ENCODE measurements at places on chromosomes 6 and 20. TPM values are rescaled to one million over a fixed set of nuclear protein-coding genes. Genes with fewer than 3 reads are reported as not detected.

DNA sequence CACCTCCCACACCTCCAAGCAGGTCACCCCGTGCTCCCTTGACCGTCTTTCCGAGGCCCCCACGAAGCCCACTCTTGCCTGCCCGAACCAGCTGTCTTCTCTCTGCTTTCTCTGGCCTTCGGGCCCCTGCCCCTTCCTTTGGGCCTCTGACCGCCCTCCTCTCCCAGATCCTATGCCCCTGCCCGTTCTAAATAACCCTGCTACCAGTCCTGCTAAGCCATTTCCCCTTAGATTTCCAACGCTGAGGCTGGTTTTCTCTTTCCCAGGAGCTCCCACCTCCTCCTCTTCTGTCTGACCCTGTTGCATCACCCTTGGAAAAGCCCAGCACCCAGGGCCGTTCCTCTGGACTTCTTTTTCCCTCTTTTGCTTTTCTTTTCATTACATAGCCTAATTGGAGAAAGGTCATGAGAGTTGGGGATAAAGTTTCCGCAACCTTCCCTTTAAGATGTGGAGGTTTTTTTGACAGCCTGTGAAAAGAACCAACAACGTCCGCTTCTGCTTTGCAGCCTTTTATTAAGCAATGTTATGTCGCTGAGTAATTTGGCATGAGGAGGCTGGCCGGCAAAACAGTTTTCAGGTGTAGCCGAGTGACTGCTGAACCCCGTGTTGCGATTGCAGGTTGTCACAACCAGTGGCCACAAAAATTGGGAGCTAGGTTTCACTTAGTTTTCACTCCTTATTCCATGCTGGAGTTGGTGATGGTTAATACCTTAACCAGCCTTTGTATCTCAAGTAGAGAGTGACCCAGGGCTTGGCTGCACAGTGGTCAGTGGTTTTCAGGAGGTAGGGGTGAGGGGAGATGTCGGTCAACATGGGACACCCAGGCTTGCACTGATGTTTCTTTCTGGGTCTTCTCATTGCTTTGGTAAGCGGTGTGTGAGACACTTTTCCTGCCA is 970 bp downstream of the BLTP3A start:
- peak; percentile 37 for ATAC-seq

GRCh38 chr6:26086211-26086610 is 1.0 kb upstream of the HFE start:
- ATAC-seq = no peak

Gene MATN4
- total RNA-seq = 0.16 TPM

Gene GJA10
- total RNA-seq = not detected

Gene ARFGEF3
- total RNA-seq = 1.2 TPM

Gene QKI
- 39.6 TPM for total RNA-seq

DNA sequence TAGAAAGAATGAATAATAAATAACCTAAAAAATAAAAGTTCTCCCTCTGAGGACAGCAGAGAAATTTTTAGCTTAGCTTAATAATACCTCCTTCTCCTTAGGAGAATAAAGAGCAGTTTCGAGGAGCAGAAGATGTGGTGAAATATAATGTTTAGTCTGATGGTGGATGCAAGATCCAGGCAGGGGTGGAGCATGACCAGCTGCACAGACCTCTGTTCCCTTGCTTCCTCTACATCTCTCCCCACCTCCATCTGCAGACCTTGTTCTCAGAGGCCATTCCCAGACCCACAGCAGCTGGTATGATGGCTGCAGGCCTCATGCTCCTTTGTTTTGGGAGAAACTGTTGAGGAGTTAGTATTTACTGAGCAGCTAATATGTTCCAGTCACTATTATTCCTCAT is 1.5 kb downstream of the BTN3A2 start:
- ATAC-seq = no peak

DNA sequence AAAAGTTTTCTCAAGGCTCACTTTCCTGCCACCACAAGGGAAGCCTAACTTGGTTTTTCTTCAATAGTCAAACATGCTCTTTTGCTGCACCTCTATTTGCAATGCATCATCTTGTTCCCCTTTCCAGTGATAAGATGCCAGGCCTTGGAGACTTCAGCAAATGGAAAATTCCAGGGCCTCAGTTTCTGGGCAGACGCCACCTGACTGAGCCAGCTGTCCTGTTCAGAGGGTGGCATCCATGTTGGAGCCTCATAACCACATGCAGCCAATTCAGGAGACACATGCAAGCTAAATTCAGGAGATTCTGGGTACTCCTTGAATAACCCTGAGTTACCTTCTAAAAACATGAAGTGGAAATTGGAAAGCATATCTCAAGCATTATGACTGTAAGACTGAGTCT is 285.6 kb upstream of the RNF24 start:
- ATAC-seq = no peak

Gene ETV7
- 2.1 TPM for total RNA-seq

DNA sequence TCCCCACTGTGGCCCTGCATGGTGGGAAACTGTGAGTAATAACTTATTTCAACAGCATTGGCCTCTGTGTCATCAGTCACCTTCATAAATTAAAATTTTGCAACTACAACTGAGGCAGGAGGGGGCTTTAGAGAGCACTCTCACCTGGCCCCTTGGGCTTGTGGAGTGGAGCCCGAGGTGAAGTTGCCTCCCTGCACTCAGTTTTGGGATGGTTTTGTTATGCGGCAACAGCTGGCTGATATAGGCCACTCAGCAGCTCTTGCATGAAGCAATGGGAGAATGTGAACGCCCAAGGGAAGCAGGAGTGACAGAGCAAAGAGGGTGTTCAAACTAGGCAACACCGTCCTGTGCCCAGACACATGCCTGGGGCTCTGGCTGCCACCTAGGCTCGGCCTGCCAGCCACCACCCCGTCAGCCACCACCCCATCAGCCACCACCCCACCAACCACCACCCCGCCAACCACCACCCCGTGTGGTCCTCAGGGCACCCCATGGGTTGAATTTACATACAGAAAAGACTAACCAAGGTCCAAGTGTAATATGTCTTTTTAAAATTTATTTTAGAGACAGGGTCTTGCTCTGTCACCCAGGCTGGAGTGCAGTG is 4.3 kb upstream of the GFRA4 start:
- ATAC-seq = no peak

- ATAC-seq = no peak
Measured at GRCh38 chr6:41823178-41823577, 35.7 kb downstream of the TOMM6 start.

Gene PTK6
- 92.7 TPM for total RNA-seq

GRCh38 chr6:139364302-139364981 is 10.0 kb downstream of the CITED2 start:
- ATAC-seq = peak; percentile 60

DNA sequence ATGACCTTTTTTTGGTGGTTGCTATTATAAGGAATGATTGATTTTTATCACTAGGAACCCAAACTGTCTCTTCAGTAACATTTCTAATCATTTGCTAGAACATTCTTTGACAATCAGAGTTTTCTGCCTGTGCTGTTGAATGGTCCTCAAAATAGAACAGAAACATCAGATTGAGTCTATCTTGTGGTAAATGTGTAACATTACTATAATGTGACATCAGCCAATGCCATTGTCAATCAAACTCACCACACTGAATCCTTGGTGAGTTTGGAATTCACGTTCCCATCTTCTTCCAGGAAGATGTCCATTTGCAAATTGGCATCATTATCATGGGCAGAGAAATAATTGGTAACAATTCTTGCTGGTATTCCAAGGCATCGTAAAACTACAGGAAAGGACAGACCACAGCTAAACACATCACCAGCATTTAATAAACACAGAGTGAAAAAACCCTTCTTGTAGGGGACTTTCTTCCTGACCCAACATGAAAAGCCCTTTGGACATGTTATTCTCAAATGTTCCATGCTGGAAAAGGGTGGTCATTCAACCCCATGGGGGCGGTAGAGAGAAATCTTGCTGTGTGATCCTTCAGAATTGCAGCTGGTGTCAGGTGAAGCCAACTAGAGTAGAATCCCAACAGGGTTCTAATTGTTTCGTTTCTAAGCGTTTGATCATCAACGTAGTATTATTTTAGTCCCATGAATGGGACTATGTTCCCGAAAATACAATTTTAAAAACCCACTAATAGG is 98.5 kb downstream of the F13A1 start:
- ATAC-seq = no peak

Gene EEF1A2
- 0.76 TPM for total RNA-seq

Gene SYCP2L
- not detected for total RNA-seq

DNA sequence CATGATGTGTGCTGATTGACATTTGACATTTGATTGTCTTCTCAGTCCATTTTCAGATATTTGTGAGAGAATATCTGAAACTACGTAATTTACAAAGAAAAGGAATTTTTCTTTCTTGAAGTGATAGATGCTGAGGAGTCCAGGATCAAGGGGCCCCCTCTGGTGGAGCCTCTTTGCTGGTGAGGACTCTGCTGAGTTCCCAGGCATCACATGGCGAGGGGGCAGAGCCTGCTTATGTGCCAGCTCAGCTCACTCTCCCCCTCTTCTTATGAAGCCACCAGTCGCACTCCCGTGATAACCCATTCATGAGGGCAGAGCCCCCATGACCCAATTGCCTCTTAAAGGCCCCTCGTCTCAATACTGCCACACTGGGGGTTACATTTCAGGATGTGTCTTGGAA is 91.3 kb downstream of the RPP40 start:
- ATAC-seq = no peak

GRCh38 chr6:83781506-83781905 is 71.7 kb upstream of the RIPPLY2 start:
- ATAC-seq = no peak

GRCh38 chr6:90545448-90545847 is 41.4 kb downstream of the MAP3K7 start:
- no peak for ATAC-seq

- ATAC-seq = peak; percentile 97
Measured at GRCh38 chr20:36808317-36809257, 35.0 kb upstream of the DSN1 start.

GRCh38 chr20:25247000-25247517 is 826 bp upstream of the PYGB start:
- ATAC-seq = peak; percentile 43

DNA sequence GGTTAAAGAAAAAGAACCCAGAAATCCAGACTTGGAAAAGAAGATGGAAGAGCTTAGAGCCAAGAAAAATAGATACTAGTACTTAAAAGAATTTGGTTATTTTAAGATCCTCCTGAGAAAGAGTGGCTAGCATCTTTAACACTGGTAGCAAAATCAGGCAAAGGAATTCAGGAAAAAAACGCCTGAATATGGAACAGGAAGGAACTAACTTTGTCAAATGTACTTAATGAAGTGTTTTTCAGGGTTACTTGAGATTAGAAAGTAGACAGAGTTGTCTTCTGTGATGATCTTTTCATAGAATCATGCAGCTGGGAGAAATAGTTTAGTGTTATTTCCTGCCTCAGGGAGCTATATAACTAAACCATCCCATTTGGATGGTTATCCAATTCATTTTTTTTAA is 50.8 kb upstream of the SASH1 start:
- no peak for ATAC-seq

- peak; percentile 79 for ATAC-seq
Measured at GRCh38 chr6:134911547-134911946, 38.4 kb downstream of the ALDH8A1 start.

GRCh38 chr20:38108986-38109541 is 56.0 kb downstream of the TGM2 start:
- no peak for ATAC-seq

GRCh38 chr20:57473246-57474048 is 51.5 kb downstream of the CTCFL start:
- ATAC-seq = peak; percentile 47

DNA sequence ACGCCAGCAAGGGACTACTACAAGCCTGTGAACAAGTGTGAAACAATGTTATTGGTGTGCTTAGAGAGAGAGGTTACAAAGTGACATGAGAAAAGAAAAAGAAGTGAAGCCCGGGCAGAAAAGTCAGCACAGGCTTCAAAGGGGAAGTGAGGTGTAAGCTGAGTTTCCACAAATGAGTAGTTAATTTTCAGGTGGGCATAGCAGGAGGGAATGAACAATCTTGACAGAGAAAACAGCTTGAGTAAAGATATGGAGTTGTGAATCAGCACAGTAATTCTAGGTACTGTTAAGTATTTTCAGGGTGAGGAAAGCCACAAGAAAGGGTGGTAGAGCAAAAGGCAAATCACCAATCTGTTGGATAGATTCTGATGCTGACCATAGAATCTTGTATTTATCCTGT is 4.3 kb downstream of the KCNQ5 start:
- ATAC-seq = no peak

Gene TMEM181
- 12.9 TPM for total RNA-seq

DNA sequence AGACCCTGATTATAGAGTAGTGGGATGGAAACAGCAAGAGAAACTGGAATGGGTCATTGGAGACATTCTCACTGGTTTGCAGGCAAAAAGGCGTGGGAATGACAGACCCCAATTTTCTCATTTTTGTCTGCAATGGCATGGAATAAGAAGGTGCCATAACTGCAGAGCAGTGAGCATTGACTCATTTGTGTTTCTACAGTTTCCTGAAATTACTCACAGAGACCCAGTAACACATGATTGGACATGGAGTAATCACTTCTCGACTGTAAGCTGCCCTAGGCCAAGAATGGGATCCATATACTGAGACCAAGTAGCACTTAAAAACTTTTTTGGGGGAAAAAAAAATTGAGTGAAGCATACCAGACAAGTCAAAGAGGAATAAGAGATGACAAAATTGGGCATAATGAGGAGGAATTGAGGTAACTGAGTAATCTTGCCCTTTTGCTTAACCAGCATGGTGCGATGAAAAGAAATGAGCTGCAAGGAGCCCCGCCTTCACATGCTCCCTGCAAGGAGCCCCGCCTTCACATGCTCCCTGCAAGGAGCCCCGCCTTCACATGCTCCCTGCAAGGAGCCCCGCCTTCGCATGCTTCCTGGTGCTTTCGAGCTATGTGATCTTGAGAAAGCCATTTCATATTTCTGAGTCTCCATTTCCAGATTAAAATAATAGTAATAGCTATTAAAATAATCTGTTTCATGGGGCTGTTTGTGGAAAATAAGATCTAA is 44.1 kb downstream of the NHSL1 start:
- ATAC-seq = peak; percentile 74

GRCh38 chr6:2684103-2684749 is 66.5 kb downstream of the MYLK4 start:
- ATAC-seq = peak; percentile 88
